ENCODE measurements at places on chromosomes 12 and 14. TPM values are rescaled to one million over a fixed set of nuclear protein-coding genes. Genes with fewer than 3 reads are reported as not detected.

C1QL4 gene
- polyA plus RNA-seq = not detected

- peak; percentile 77 for DNase-seq
Observed at GRCh38 chr12:121278169-121279070, 18.1 kb downstream of the CAMKK2 start.

DNA sequence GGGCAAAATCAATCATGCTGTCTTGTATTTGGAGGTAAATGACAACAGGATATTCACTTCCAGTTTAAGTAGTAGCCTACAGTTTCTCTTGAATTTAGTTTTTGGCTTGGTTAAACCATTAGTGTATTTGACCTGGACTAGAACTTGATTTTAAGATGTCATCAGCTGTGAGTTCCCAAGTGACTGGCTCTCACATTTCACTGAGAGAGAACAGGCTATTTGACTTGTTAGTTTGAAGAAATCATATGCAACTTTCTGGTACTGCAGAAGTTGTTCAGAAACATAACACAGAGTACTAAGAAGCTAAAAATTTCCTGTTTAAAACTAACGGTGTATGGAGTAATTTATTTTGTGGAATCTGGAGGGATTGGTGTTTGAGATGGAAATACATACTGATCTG is 22.3 kb downstream of the MNAT1 start:
- DNase-seq = no peak

- DNase-seq = no peak
Observed at GRCh38 chr14:22537436-22538310, 51.4 kb downstream of the DAD1 start.

- DNase-seq = no peak
Observed at GRCh38 chr14:60093606-60094005, 1.9 kb downstream of the PCNX4 start.

DNA sequence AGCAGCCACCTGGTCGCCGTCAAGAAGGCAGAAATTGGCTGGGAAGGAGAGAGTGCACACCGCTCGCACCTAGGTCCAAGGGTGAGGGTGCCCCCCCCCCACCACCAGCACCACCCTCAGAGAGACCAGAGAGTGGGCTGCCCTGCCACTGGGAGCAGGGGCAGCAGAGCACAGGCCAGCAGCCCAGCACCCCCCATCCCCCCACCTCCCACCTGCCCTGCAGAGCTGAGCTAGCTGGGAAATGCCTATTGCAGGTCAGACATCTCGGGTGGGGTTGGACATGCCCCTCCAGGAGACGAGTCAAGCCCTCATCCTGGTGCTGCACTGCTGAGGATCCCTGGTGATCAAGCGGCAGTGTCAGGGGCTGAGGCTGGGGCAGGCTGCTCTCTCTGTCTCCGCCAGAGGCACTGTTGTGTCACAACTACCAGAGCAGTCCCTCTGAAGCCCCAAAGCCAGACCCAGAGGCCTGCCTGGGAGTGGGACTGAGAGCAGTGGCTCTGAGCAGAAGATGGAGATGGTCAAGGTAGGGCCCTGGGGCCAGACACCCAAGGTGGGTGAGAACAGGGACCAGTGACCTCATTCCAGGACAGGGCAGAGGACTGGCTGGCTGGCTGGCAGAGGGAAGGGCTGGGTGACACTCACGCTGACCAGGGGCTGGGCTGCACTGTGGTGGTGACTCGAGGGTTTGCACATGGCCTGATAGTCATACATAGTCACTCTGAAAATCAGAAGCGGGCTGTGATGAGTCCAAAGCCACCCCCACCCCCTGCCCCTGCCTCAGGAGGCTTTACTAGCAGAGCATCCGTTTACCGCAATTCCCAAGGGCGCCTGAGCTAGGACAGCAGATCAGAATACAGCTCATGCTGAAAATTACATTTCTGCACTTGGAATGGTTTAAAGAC is 19.7 kb upstream of the LRTM2 start:
- no peak for DNase-seq

DNA sequence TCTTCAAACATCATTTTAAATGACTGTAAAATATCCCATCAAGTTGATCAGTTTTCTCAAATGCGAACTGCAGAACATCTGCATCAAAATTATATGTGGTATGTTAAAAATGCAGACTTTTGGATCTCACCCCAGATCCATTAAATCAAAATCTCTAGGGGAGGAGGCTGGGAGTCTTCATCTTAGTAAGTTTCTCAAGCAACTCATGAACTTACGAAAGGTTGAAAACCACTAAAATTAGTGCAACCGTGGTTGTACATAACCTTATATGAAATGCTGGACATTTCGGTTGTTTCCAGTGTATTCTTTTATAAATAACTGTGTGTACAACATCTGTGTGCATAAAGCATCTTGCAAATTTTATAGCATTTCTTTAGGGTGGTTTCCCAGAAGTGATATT is 39.2 kb downstream of the ZFP36L1 start:
- DNase-seq = no peak

DNA sequence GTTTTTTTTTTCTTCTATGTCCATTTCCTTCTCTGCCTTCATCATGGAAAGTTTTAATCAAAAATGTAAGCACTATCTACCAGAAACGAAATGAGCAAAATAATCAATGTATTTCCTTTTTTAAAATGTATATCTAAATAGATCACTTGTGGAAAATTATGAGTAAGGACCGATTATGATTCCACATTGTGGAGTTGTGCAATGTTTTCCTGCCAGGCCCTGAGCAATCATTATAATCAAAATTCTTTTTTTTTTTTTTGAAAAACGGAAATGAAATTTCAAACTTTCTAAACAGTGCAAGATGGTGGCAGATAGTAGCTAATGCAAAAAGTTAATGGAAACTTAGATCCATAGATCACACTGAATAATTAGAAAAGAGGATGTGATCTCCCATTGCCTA is 1074.6 kb upstream of the TMEM132C start:
- DNase-seq = no peak

KRT74 gene
- polyA plus RNA-seq = not detected

CFL2 gene
- 50.5 TPM for polyA plus RNA-seq
